Fibroblast of skin of right biceps (primary cell): ENCODE measurements at places on chromosomes 3 and 15.

GRCh38 chr3:194308601-194309449 is 42.3 kb downstream of the CPN2 start:
- peak; percentile 69 for DNase-seq

DNA sequence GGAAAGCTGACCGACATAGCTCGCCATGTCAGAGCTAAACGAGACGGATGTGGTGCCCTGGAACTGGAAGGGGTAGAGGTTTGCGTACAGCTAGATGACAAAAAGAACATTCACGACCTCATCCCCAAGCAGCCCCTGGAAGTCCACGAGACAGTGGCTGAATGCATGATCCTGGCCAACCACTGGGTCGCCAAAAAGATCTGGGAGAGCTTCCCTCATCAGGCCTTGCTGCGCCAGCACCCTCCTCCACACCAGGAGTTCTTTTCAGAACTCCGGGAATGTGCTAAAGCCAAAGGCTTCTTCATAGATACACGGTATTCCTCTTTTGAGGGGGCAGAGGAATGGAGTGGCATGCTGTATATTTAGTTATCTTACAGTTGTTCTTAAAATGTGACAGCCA is 30.4 kb downstream of the TIPIN start:
- no peak for DNase-seq

- DNase-seq, result no peak
These were observed 69.5 kb downstream of the FAIM start for GRCh38 chr3:138678086-138678485.

- DNase-seq, result peak; percentile 30
These were observed 11.3 kb downstream of the SLCO2A1 start for GRCh38 chr3:134018406-134018805.

DNA sequence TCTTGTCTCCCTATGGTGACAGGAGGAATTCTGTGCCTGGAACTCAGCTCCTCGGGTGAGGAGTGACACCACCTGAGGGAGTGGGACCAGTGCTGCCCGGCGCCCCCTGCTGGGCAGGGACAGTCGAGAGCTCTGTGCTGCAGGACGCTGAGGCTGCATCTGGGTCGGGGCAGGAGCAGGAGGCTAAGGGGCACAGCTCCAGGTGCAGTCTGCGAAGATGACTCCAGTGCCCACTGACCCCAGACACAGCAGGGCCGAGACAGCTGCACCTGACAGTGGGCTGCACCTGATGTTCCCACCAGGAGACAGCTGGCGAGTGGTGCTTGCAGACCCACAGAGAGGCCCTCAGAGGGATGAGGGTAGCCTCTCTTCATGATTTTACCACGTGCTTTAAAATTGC is 152.9 kb downstream of the ATP10A start:
- DNase-seq, result peak; percentile 32

DNA sequence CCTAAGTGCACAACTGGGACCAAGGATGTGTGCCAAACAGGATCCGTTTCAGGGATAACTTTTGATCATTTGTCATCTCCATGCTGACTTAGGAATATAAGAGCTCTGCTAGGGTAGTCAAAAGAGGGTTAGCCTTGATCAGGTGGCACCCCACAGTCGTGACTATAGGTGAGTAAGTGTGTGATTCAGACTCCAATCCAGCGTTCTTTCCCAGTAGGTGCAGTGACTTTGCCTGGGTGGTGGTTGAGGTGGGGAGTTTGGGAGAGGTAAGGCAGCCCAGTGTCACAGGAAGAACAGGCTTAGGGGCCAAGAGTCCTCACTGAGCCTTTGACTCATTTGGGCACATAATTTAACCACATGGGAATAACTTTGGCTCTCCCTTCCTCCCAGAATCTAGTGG is 51.0 kb downstream of the CHDH start:
- DNase-seq, result peak; percentile 8

DNA sequence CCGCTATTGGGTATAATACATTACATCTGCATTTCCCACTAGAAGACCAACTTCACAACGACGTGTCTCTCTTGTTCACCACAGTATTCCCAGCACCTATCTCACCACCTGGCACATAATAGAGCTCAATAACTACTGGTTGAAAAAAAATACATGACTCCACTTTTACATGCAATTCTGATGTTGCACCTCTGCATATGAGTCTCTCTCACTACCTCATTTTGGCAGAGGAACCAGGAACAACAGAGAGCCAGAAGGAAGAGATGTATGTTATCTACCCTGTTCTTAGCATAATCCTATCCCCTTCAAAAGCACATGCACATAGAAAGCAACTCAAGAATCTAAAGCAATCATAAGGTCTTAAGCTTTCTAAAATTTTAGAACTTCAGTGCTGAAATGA is 61.6 kb downstream of the SHQ1 start:
- no peak for DNase-seq

DNA sequence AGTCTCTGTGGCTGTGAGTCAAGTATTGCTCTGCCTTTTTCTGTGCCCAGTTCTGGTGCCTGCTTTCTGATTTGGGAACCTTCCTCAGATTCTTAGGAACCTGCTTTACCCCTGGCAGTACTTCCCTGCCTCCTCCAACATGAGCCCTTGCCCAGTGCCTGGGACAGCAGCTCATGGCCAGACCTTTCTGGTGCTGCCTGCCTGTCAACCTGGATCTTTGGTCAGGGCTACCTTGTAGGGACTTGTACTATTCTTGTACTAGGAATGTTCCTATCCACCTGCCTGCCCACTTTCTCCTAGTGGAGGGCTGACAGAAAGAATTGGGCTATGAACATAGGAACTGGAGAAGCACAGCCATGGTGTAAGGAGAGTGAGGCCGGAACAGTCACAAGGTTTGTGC is 28.8 kb upstream of the EPHB1 start:
- DNase-seq, result no peak

DNA sequence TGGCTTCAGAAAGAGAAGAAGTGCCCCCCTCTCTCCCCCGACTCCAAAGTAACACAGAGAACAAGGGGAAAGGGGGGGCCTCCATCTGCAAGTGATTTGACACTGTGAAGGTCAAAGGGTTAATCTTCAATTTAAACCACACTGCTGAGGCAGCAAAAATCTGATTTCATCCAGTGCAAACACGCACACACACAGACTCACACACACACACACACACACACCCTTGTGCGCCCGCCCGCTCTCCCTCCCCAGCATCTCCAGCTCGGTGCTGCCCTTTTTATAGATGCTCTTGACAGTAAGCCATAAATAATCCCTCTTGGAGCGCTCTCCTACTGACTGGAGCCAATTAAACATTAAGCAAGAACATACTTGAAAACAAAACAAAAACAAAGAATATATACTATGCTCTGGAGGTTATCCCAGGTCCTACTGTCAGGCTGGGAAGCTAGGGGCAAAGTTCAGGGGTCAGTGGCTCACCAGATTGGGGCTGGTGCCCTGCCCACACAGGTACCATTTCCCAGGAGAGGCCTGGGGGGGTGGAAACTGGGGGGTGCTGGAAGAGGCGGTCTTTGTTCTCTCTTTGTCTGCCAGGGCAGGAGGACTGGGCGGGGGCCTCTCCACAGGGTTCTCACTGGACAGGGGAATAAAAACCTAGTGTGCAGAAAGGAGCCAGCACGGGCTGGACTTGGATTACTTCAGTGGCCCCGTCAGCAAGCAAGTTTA is 16.3 kb downstream of the BMF start:
- DNase-seq, result peak; percentile 94

GRCh38 chr15:101490408-101490891 is 943 bp upstream of the PCSK6 start:
- DNase-seq, result no peak

GRCh38 chr3:12916159-12916558 is 74.8 kb upstream of the RPL32 start:
- DNase-seq, result no peak

- DNase-seq, result peak; percentile 48
These were observed 2.5 kb downstream of the CLDN11 start for GRCh38 chr3:170421111-170421641.

DNA sequence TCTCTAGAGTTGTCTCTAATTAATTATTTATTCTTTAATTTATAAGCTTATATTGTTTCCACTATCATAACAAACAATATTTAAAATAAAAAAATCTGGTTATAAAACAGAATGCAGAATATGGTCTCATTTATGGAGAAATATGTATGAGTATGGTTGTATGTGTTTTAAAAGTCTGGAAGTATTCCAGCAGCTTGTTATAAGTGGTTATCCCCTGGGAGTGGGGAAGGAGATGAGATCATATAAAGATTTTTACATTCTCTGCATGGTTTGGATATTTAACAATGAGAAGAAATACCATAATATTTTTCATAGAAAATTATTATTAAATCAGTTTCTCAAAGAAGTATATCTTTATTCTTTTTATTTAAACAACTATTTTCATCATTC is 135.4 kb upstream of the MB21D2 start:
- DNase-seq, result peak; percentile 57
